Activated naive CD8-positive, alpha-beta T cell treated with anti-CD3 and anti-CD28 coated beads for 36 hours (primary cell): ENCODE measurements at places on chromosomes 13 and 19.

GRCh38 chr19:6724631-6725492, 4.4 kb upstream of the C3 start:
- DNase-seq, result no peak

GRCh38 chr19:33507021-33507956, 14.3 kb downstream of the PEPD start:
- DNase-seq, result no peak

DNA sequence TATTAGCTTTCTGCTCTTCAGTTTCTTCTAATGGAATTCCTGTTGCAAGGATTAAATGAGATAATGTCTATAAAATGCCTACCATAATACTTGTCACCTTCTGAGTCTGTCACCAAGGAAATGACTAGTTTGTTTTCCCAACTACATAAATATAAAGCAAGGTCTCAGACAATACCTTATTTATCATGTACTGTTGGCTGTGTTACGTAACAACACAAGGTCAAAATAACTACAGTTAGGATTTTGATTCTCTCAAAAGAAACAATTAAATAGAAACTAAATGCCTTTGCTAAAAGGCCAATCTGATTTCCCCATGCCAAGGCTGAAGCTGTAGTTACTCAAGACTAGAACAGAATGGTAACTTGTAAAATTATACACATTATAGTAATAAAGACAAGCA, 134.5 kb downstream of the PCDH9 start:
- DNase-seq, result no peak

- DNase-seq, result no peak
These were observed 86.1 kb downstream of the PTPRS start for GRCh38 chr19:5254543-5254942.

GRCh38 chr19:14672188-14672872, 2.3 kb downstream of the ADGRE3 start:
- DNase-seq, result no peak

- no peak for DNase-seq
These were observed 33.5 kb downstream of the CLEC17A start for GRCh38 chr19:14616407-14616806.

DNA sequence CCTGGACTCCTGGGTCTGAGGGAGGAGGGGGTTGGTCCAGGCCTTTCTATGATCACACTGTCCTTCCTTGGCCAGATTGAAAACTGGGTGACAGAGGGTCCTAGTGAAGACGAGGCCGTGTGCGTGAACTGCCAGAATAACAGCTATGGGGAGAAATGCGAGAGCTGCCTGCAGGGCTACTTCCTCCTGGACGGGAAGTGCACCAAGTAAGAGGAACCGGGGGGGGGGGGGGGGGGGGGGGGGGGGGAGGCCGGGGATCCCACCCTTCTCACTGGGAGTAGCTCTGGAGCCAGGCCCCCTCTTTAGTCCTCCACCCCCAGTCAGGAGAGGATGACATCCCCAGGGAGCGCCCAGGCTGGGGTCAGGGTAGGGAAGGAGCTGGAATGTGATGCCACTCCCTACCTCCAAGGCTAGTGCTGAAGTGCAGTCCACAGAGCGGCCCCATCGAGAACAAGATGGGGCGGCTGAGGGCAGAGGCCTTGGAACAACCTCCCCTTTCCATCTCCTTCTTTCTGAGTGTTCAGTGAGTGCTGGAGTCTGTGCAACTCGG, 19.4 kb downstream of the CNFN start:
- no peak for DNase-seq

GRCh38 chr19:31253526-31254179, 95.6 kb downstream of the TSHZ3 start:
- DNase-seq, result no peak

- DNase-seq, result no peak
These were observed 698.2 kb downstream of the PCDH17 start for GRCh38 chr13:58329746-58330145.

DNA sequence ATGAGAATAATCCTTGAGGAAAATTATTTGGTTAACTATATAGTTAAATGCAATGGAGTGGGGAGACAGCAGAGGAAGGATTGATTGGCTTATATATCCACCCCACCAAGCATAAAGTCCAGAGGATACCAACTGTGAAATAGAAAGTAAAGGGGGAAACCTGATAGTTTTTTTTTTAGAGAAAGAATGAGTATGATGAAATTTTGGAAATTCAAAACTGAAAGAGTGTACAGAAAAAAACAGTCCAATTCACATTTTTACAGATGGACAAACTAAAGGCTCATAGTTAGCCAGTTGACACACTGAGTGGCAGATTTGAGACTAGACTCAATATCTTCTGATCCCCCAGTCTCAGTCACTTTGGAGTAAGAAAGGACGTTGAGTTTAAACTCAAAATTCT, 51.1 kb downstream of the FNDC3A start:
- DNase-seq, result no peak

DNA sequence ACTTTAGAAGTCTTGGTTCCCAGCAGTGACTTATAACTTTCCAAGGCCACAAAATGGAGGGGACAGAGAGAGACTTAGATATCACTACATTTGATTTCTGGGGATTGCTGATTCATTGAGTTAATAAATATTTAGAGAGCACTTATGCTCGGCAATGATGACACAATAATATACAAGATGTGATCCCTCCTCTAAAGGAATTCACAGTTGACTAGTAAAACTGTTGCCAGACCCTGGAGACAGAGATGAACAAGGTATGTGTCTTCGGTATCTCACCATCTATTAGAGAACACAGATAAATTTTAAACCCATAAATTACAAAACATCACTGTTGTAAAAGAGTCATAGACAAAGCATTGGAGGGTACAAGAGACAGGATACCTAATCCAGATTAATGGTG, 437.5 kb downstream of the FOXO1 start:
- no peak for DNase-seq

DNA sequence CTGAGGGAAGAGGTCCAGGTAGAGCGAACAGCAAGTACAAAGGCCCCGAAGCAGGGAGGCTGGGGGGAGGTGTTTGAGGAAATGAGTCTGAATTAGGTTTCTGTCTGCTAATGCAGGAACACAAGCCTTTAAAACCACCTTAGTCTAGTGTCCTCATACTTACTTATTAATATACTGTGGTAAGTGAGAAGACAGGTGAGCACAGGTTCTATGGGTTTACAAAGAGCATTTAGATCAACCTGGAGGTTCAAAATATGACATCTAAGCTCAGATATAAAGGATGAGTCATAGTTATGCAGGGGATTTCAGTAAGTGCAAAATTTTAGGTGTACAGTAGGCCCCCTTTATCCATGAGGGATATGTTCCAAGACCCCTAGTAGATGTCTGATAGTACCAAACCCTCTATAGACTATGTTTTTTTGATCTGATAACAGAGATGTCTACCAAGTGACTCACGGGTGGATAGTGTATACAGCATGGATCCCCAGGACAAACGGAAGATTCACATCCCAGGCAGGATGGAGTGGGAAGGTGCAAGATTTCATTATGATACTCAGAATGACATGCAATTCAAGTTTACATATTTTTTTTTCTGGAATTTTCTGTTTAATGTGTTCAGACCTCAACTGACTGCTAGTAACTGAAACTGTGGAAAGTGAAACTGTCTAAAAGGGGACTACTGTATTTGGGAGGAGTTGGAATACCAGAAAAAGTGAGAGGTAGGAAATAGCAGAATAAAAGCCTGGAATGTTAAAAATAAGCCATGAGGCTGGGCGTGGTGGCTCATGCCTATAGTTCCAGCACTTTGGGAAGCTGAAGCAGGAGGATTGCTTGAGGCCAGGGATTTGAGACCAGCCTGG, 18.2 kb upstream of the MED4 start:
- DNase-seq, result no peak

GRCh38 chr19:31418055-31418454, 68.8 kb upstream of the TSHZ3 start:
- DNase-seq, result no peak

DNA sequence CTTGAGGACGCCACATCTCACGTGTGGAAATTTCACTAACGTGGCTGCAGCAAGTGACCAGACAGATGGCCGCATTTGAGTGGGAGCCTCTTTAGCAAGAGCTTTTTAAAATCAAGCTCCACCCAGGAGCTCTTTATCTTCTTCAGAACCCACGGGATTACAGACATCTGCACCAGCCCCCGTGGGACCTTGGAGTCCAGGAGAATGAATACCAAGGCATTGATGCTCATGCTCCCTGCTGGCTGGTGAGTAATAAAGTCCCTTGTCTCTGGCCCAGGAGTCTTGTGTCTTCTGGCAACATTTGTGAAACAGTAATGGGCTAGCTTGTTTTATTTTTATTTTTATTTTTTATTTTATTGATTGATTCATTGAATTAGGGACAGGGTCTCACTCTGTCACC, 64.4 kb downstream of the TRPM4 start:
- DNase-seq, result no peak
